Progenitor cell of endocrine pancreas (in vitro differentiated cells): ENCODE measurements at places on chromosomes 11 and 22.
A peak's percentile ranks its signal among the peaks of the same experiment; 100 is the strongest.

GRCh38 chr22:39559456-39560105, 11.0 kb upstream of the CACNA1I start:
- DNase-seq = peak; percentile 37

DNA sequence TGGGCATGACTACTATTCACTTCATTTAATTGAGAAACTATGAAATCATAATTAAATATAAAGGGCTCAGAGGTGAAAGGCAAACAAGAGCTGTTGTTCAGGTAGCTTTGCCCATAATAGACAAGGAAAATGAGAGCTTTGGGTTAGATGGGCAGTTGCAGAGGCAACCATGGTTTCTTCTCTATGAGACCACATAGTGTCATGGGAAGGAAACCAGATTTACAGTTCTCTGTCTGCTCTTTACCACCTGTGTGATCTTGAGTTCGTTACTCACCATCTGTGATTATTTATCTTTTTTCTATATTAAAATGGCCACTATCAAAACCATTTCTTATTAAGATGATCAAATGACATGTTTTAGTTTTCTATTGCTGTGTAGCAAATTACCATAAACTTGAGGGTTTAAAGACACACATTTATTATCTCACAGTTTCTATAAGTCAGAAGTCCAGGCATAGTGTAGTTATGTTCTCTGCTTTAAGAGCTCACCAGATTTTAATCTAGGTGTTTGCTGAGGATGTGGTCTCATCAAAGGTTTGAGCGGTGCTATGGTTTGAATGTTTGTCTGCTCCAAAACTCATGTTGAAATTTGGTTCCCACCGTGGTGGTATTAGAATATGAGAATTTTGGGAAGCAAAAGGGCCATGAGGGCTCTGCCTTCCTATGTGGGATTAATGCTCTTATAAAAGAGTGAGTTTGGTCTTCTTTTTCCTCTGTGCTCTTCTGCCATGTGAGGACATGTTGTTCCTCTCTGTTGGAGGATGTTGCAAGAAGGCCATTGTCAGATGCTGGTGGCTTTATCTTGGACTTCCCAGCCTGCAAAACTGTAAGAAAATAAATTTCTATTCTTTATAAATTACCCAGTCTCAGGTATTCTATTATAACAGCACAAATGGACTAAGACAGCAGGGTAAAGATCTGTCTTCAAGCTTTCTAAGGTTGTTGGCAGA, 38.2 kb downstream of the OR2AG2 start:
- DNase-seq = no peak

- no peak for DNase-seq
Measured at GRCh38 chr11:62402226-62402959, 16.4 kb upstream of the SCGB1A1 start.

GRCh38 chr22:49136041-49136815, 691.4 kb downstream of the BRD1 start:
- no peak for DNase-seq

GRCh38 chr11:73201249-73201648, 16.8 kb upstream of the P2RY2 start:
- no peak for DNase-seq

DNA sequence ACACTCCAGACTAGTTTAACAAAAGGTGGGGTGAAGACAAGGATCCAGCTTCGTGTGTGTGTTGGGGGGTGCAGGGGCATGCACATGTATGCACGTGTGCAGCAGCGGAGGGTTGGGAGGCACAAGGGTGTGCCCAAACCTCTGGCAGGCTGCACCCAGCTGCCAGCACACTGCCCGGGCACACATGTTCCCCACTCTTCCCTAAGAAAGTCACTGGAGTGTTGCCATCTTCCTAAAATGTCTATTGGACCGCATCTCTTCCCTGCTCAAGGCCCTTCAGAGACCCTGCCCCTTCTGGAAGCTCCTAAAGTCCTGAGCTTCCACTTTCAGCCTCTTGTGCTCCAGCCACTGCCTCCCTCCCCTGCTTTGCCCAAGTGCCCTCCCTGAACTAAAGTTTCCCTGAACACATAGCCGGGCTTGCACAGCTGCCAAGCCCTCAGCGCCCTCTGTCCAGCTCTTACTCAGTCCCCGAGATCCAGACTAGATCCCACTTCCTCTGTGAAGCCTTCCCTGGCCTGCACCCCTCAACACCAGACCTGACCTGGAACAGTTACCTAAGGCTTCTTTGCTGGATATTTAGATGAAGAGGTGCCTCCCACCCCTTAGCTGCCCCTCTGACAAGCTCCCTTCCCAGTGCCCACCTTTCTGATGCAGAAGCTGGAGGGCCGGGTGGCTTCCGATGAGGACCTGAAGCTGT, 6.0 kb downstream of the CFL1 start:
- no peak for DNase-seq

- DNase-seq = no peak
Measured at GRCh38 chr11:326592-326841, 5.9 kb upstream of the IFITM3 start.

DNA sequence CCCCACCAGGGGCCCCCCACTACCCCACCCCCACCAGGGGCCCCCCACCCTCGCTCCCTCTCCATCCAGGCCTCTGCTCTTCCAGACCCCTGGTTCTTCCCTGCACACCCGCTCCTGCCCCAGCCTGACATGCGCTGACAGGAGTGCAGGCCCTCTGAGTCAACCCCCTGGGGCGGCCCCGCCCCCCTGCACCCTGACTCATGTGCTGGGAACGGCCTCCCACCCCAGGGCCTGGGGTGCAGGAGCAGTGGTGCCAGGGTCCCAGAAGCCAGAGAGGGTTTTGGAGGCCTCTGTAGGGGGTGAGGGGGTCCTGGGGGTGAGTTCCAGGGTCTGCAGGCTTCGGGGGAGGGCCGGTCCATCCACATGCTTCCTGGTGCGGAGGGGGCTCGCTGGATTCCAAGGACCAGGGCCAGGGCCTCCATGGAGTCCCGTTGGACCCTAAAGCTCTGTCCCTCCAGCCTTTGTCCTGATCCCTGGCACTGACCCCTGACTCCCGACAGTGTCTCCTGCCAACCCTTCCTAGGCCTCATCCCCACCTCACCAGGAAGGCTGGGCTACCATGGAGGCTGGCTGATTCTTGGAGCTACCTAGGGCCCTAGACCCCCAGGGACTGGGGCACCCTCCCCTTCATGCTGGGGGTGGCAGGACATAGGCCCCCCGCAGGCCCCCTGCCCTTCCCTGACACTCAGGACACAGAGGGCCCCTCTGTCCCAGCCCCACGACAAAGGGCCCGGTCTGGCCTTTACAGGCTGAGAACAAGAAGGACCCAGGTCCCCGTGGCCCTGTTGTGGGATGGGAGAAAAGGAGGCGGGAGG, 583 bp upstream of the PKP3 start:
- DNase-seq = no peak

GRCh38 chr11:72141066-72141465, 5.5 kb downstream of the FOLR3 start:
- no peak for DNase-seq

GRCh38 chr11:1881442-1882264, 10.0 kb downstream of the PRR33 start:
- DNase-seq = no peak

GRCh38 chr11:30281476-30282288, 41.2 kb upstream of the ARL14EP start:
- DNase-seq = no peak

- DNase-seq = no peak
Measured at GRCh38 chr22:44567846-44568493, 69.9 kb upstream of the RTL6 start.

DNA sequence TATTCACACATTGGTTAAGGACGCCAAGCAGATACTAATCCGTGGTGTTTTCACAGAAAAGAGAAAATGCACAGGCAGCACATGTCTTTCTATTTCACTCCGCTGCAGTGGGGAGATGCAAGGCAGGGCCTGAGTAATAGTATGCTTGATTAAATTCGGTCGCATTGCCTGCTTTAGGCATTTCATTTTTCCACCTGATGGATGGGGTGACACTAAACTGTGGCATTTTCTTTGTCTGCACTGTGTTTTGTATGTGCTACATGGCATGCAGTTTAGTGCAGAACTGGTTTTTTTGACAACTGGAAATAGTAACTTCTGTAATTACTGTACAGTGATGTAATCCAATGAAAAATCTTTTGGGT, 94.9 kb downstream of the SLC17A6 start:
- no peak for DNase-seq

- no peak for DNase-seq
Measured at GRCh38 chr11:69822676-69823494, 3.7 kb upstream of the FGF3 start.

DNA sequence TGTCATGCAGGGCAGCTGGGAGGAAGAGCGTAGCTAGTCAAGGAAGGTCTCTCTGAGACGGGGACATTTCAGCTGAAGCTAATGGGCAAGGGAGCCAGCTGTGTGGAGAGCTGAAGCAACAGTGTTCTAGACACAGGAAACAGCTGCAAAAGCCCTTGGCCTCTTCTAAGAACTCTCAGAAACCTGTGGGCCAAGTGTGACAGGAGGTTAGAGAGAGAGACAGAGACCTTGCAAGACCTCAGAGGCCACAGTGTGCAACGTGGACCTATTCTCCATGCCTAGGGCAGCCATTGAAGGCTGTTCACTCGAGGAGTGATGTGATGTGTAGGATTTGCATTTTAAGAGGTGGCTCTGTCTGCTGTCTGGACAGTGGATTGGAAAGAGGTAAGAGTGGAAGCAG, 48.7 kb upstream of the TNRC6B start:
- no peak for DNase-seq

- DNase-seq = no peak
Measured at GRCh38 chr11:2530131-2530854, 85.5 kb downstream of the KCNQ1 start.

GRCh38 chr11:33211580-33211979, 45.6 kb upstream of the HIPK3 start:
- no peak for DNase-seq

DNA sequence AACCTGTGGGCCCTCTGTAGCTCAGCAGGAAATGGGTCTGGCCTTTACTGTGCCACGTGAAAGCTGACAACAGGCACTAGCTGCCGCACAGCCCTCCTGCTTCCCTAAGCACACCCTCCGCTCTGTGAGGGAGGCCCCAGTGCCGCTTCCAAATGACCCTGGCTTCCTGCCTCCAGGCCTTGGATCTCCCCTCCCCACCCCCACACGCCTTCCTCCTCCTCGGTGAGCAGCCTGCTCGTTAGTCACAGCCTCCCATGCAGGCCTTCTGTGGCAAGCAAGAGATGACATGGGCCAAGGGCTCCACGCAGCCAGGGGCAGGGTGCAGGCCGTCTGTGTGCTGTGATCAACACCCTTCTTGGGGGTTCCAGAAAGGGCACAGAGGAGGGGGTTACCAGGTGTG, 15.3 kb upstream of the RASL10A start:
- no peak for DNase-seq

DNA sequence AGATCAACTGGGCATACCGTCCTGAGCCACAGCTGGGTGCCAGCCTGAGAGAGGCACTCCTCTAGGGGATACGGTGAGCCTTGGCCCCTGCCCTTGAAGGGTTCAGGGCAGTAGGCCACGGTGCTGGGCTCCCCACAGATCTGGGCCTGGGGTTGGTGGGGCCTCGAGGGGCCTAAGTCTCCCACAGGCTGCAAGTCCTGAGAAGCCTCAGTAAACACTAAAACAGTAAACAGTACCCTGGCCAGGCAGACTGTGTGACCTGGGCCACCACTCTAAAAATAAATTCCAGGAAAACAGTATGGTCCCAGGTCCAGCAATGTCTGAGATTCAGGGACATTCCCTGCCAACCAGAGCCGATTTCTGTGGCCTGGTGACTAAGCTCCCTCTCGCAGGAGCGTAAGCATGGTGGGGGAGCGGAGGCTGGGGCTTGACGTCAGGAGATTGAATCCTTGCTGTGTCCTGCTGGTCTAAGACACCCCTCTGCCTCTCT, 2.3 kb upstream of the RHOD start:
- DNase-seq = no peak

GRCh38 chr11:103234974-103235373, 125.7 kb downstream of the DYNC2H1 start:
- DNase-seq = no peak

- DNase-seq = no peak
Measured at GRCh38 chr11:129258205-129258604, 66.1 kb upstream of the ARHGAP32 start.

DNA sequence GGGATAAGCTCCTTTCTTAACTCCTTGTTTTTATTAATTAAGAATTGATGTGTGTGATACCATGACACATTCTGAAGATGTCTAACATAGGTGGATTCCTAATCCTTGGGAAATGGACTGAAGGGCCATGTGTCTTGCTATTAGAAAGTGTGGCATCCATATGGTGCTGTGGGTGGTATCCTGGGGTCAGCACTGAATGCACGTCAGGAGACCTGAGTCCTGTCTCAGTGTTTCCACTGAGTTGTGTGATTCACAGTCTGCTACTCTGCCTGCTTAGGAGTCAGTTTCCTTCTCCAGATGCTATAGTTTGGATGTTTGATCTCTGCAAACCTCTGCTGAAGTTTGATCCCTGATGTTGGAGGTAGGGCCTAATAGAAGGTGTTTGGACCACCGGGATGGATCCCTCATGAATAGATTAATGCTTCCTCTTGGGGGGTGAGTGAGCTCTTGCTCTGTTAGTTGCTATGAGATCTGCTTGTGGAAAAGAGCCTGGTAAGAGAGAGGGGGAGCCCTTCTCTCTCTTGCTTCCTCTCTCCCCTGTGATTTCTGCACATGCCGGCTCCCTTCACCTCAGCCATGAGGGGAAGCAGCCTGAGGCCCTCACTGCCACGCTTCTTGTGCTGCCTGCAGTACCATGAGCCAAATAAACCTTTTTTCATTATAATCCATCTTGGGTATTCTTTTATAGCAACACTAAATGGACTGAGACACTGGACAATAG, 666.5 kb downstream of the NTM start:
- DNase-seq = no peak

DNA sequence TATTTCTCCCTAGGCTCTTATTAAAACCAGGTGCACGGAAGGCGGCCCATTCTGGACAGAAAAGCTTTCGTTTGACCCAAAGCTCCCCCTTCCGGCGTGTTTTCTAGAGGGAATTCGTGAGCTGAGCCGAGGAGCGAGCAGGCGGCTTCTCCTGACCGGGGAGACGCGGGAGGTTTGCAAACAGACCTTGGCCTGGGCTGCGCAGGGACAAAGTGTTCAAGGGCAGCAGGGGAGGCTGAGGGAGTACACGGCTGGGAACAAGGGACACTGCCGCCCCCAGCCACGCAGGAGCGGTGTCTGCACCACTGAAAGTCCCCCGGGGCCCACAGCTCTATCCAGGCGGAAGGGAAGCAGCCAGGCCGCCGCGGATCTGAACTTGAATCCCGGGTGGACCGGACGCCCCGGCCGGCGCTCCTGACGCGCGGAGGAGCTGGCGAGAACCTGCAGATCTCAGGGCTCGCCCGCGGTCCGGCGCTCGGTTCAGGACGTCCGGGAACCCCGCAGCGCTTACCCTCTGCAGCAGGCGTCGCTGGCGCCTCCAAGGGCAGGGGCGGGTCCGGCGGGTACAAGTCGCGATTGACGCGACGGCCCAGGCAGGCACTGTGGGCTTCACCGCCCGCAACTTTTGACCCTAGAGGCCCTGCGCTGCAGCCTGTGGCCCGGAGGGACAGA, 101.9 kb downstream of the WT1 start:
- peak; percentile 50 for DNase-seq

GRCh38 chr11:10580623-10581022, 12.2 kb upstream of the LYVE1 start:
- no peak for DNase-seq

DNA sequence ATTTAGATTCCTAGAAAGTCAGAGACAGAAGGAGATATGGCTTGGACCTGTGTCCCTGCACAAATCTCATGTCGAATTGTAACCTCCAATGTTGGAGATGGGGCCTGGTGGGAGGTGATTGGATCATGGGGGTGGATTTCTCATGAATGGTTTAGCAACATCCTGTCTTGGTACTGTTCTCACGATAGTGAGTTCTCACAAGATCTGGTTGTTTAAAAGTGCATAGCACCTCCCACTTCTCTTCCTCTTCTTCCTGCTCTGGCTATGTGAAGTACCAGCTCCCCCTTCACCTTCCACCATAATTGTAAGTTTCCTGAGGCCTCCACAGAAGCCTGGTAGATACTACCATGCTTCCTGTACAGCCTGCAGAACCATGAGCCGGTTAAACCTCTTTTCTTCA, 27.6 kb upstream of the PAMR1 start:
- no peak for DNase-seq
